ENCODE measurements at places on chromosomes 3 and 15.

GRCh38 chr15:76346669-76347481 is 10.3 kb downstream of the ISL2 start:
- no peak for DNase-seq

- DNase-seq: no peak
Observed at GRCh38 chr3:148186881-148187280, 510.8 kb upstream of the AGTR1 start.

DNA sequence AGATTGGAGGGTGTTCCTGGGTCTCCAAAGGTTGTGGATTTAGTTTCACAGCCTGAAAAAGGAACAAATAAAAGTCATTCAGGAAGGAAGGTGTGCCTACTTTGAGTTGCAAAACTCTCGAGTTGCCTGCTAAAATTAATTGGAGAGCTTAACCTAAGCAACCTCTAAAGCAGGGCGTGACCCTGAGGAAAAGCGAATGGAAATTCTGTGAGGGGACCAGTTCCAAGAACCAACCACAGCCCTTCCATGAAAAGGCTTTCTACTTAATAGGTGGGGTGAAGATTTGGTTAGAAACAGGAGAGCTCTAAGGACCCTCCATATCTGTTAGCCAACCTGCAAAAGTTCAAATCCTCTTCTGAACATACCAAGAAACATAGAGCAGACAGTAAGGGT is 1.5 kb downstream of the CD80 start:
- DNase-seq: no peak

DNA sequence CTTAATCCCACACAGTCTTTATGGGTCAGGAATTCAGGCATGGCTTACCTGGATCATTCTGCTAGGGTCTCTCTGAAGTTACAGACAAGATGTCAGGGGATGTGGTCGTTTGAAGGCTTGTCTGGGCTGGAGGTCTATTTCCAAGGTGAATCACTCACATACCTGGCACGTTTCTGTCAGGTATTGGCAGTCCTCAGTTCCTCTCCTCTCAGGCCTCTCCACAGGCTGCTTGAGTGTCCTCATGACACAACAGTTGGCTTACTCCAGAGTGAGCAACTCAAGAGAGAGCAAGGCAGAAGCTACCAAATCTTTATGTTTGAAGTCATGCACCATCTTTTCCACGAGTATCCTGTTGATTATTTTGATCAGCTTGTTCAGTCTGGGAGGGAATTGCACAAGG is 43.9 kb upstream of the PARP14 start:
- no peak for DNase-seq

DNA sequence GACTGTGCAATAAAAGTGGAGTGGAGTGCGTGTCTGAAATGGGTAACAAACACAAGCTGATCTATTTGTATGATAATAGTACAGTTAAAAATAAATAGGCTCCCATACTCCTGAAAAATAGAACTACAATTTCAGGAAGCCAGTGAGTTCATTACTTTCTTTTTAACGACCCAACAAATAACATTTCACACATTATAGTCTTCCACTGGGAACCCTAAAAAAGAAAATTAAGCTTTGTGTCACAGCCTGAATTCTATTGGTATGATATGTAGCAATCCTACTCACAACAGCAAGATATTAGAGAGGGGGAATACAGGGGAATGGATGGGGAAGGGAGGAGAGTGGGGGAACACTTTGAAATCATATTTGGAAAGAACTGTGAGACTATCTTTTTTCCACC is 156.9 kb upstream of the CNTN3 start:
- no peak for DNase-seq

DNA sequence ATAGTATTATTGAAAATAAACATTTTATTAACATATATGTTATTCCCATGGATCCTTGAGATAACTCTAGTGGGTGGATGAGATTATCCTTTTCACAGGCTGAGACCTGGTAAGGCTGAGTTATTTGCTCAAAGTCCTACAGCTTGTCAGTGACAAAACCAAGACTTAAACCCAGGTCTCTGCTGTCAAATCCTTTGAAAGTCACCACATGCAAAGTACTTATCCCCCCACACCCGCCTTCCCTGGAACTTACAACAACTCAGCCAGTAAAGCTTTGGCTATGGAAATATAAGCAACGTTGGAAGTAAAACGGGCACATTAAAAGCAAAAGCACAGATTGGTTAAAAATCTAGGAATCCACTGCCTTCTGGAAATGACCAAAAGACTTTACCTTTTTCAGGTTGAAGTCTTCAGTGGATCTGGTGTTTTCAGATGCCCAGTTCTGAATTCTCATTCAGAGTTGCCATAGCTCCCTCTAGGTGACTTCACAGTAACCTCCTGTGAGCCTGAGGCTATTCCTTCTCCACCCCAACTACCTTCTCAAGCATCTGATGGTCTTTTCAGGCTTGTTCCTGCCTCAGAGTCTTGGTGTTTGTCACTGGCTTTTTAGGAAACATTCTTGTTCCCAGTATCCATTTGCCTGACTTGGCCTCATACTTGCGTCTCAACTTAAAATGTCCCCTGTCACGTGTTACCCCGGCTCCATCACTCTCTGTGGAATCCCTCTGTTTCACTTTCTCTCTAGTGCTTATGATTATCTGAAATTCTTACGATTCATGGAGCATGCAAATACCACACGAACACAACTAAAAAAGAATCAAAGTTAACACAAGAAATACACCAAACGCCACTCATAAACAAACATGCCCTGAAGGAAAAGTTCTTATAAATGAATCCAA is 131.2 kb downstream of the MAGI1 start:
- DNase-seq: no peak

- DNase-seq: no peak
Observed at GRCh38 chr3:151276038-151276686, 2.2 kb downstream of the P2RY14 start.

DNA sequence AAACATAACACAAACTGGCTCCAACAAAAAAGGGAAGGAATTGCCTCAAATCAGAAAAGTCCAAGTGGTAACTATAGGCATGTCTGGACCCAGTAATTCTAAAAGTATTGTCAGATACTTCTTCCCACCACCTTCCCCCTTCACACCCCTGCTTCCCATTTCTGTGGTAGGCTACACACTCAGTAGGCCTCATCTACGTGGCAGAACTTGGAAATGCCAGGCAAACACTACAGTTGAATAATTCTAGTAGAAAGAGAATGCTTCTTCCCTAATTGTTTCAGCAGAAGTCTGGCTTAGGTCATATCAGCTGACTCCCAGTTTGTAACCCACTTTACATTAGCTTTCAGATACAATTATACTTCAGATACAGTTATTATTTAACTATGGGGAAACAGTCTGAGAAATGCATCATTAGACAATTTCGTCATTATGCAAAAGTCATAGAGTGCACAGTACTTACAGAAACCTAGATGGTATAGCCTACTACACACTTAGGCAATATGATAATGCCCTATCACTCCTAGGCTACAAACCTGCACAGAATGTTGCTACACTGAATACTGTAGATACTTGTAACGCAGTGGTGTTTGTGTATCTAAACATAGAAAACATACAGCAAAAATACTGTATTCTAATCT is 6.4 kb downstream of the SETMAR start:
- DNase-seq: no peak

DNA sequence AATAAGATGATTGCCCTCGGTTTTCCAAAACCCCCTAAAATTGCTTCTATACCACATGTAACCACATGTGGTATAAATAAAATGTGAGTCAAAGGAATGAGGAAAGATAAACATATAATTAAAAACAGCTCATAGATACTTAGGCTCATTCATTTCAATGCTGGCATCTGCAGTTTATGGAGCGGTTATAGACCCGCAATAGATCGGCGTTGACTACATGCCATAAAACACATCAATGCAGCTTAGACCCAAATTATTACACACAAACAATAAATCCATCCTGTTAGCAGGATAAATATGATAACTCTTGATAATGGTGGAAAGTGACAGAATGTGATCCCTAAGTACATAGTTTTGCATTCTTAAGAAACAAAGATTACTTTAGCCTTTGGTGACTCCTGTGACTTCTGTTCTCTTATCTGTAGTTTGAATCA is 143.7 kb downstream of the NR2F2 start:
- no peak for DNase-seq

DNA sequence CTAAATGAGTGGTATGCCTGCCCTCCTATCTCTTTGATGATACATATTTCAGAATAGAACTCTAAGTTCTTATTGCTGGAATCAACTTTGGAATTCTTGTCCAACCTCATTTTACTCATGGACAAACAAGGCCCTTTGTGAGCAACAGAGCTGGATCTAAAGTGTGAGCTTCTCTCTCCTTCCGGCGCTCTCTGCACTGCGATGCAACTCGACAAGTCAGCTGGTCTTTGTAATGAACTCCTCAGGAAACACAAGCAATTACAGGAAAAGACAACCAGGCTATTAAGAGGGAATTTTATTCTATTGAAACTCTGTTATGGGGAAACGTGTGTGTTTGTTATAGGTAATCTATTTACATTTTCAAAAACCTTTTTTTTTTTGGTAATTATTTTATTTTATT is 20.3 kb upstream of the NRROS start:
- DNase-seq: no peak

- DNase-seq: no peak
Observed at GRCh38 chr3:17505856-17506255, 236.6 kb downstream of the TBC1D5 start.

GRCh38 chr15:88617790-88618189 is 3.4 kb upstream of the AEN start:
- no peak for DNase-seq

DNA sequence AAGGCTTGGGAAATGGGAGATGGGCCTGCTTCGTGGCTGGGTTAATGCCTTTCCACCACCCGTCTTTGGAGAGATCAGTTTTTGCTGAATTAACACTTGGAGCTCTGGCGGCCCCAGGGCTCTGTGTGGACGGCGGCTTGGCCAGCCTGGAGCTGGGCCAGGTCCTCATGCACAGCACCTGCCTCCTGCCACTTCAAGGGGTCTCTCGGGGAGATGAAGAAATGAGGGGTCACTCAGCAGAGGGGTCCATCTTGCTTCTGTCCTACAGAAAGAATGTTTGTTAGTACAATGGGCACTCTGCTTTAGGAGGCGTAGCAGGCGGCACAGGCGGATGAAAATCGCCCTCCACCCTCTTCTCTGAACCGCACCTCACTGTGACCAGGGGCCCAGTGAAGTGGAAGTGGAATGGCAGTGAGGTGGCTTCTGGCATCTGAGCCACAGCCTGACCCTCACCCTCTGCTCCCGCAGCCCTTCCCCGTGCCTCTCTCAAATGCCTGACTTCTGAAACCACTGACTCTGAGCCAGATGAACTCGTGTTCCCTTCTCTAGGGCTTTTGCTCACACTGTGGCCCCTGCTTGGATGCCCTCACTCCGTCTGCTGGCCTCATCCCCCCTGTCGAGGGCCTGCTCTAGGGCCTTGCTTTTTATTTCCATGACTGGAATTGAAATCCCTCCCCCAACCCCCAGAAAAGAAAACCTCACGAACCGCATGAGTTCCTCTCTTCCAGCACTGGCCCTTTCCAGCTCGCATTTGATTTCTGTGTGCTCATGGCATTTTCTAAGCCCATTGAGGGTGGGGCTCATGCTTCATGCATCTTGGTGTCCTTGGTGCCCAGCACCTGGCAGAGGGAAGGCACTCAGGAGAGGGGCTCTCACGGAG is 42.2 kb downstream of the CHDH start:
- DNase-seq: no peak
